ENCODE measurements at places on chromosomes 11 and 22.

DNA sequence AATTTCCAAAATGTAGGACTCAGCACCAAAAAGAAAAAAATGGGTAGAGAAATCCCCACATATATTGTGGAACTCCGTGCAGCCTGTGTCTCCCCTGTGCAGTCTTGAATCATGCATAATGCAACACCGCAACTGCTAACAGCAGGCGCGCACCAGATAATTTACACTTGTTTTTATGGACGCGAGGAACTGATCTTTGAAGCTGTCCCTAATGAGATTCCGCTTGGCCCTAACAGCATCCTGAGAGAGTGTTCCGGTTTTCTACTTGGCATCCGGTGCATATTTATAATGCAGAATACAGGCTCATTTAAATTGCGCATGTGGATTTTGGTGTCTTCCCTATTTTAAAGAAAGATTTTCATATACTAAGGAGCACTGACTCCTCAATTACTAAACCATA, 21.1 kb downstream of the MPPED2 start:
- DNase-seq = no peak

GRCh38 chr11:17700991-17701390, 18.4 kb upstream of the MYOD1 start:
- no peak for DNase-seq

DNA sequence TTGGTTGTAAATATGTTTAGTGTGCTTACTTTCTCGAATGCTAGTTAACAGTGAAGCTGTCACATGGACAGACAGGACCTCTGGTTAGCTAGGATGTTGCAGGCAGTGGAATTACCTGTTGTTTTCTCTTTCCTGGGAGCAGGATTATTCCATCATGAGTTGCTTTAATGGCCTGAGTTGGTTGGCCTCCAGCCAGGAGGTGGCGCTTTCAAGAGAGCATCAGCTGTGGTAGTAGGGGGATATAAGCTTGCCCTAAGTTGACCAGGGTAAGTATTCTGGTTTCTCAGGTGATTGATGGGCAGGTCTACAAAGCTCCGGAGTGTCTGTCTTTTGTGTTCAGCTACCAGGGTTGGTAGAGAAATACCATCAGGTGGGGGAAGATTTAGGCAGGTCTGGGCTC, 43.5 kb downstream of the NELL1 start:
- DNase-seq = no peak

GRCh38 chr11:114150671-114151070, 91.2 kb downstream of the ZBTB16 start:
- DNase-seq = no peak

DNA sequence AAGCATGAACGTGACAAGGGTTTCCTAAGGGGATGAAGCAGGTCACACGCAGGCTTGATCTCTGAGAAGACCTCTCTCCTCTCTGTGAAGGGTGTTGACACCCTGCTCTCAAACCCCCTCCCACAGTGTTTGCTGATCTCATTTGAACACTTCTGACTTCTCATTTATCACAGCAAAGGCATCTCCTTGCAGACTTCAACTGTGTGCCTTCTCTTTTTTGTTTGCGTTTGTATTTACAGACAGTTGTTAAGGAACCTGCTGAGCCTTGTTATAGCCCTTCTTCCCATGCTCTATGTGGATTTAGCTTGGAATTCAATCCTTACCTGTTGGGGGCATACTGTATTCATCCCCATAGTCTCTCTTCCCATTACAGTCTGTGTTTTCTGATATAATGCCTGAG, 206.5 kb downstream of the NELL1 start:
- no peak for DNase-seq

DNA sequence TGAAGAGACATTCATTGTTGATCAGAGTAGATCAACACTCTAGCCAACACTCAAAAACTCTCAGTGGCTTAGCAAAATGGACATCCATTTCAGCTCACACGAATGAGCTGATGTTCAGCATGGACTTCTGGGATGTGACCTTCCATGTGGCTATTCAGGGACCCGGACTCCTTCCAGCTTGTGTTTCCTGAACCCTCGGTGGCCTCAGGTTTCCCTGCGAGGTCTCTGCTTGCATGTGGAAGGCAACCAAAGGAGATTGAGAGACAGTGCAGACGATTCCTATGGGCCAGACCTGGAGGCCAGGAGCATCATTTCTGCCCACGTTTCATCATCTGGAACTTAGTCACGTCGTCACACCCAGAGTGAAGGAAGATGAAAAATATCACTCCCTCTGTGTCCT, 1137.4 kb downstream of the TBC1D22A start:
- DNase-seq = no peak

All from activated CD8-positive, alpha-beta memory T cell treated with anti-CD3 and anti-CD28 coated beads for 1 hour (primary cell).